ENCODE measurements at places on chromosomes 2 and 18. TPM values are rescaled to one million over a fixed set of nuclear protein-coding genes. Genes with fewer than 3 reads are reported as not detected.

DNA sequence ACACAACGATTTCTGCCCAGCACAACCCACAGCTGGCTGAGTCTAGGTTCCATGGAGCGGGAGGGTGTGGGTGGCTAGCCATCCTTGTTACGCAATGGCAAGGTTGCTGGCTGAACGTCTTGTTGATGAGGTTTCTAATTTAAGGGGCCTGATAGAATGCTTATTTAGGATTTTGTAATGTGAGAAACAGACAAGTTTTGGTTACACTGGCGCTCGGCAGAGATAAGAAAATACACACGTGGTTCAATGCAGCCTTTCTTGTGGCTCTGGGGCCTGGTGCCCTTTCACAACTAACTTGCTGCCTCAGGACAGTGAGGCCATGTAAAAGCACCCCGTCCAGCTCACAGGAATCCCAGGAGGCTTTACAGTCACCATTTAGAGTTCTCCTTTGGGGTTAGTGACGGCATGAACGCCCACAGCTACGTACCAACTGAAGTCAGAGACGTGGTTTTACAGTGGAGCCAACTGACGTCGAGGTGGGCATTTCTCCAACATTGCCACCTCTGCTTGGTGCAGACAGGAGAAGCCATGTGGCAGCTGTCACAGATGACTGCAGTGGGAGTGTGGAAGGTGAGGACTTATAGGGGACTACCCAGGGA lies 29.7 kb upstream of the PIEZO2 start:
- DNase-seq: no peak

TFCP2L1 gene
- 0.05 TPM for total RNA-seq

DIS3L2 gene
- 25.6 TPM for total RNA-seq

- peak; percentile 46 for DNase-seq
Measured at GRCh38 chr2:106065268-106065982, 128.7 kb downstream of the UXS1 start.

DNA sequence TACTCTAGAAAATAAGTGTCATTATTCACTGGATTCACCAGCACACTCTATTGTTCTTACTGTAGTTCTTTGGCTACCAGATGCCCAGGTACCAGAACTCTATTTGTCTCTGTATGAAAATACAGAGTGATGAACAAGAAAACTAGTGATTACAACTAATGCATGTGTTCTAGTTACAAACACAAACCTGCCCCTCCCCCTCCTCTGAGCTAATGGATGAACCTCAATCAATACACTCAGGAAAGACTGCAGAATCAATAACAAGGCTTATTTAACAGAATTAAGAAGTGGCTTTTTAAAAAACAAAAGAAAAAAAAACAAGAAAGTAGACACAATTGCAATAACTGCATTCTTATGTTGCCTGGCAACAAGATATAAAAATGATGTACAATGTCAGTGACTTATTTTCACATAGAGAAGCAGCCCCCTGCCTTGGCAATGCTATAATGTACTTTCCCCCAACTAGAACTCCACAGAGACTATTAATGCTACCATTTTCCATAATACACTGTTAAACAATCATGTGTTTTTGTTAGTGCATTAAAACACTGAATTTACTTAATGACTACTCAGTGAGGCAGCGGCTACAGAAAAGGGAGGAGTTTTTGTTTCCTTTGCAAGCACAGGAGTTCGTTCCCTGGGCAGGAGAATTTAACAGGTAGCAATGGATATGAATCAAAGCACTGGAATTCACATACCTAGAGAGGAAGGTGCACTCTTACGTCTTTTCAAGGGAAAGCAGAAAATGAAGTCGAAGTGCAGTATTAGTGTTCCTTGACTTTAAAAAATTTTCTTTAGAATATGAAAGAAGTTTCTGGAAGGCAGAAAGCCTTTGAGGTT lies 318.8 kb upstream of the REV1 start:
- DNase-seq: no peak

GRCh38 chr18:58455314-58456188 lies 173.3 kb downstream of the ALPK2 start:
- DNase-seq: peak; percentile 61

DNA sequence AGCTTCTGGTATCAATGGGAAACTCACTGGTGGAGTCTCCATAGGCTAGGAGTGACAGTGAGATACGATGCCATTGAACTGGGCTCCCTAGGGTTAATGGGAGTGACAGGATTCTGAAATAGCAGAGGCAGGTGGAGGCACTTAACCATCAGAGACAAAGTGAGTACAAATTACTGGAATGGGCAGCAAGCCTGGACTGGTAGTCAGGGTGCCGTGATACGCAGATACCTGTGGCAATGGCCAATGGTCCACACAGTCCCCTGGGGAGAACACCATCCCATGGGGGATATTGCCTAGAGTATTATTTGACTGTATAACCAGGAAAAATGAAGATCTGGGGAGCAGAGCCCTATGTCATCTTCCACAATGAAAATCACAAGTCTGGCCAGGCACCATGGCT lies 17.3 kb downstream of the CHCHD5 start:
- no peak for DNase-seq

- no peak for DNase-seq
Measured at GRCh38 chr2:194567661-194568017, 1089.4 kb upstream of the SLC39A10 start.
